Epithelial cell of proximal tubule (primary cell): ENCODE measurements at places on chromosomes 11 and 22. TPM values are rescaled to one million over a fixed set of nuclear protein-coding genes. Genes with fewer than 3 reads are reported as not detected.

DNA sequence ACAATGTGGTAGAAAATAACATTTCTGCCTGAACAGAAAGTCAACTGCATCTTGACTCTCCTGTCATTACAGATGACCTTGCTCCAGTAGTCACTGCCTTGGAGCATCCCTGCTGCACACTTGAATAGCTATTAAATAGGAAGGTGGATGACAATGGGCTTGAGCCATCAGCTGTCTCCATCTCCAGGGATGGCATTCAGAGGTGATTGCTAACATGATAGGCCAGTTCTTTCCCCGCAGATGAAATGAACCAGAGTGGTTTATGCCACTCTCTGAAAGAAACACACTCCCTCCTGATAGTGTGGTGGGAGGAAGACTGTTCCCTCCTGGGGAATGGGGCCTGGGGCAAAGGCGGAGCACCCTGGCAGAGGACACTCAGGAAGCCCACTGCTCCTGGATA, 57.1 kb upstream of the OLFML1 start:
- no peak for DNase-seq

JAM3 gene
- total RNA-seq: 22.0 and 24.2 TPM in 2 replicates

GRCh38 chr11:119362741-119363080, 16.2 kb upstream of the MFRP start:
- DNase-seq: no peak

DNA sequence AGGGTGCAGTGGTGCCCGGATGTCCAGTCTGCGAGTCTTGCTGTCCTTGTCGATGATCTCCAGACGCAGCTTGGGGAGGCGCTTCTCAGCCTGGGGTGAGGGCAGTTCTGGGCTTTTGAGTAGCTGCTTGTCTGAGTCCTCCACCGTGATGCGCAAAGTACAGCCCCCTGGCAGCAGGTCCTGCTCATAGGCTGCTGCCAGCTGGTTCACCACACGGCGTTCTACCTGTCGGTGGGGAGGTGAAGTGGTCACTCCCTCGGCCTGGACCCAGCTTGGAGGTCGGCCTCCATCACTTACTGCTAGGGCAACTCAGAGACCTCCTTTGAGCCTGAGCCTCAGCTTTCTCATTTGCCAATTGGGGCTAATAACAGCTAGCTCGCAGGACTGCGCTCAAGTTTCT, 49.4 kb upstream of the PHOX2A start:
- DNase-seq: no peak

DNA sequence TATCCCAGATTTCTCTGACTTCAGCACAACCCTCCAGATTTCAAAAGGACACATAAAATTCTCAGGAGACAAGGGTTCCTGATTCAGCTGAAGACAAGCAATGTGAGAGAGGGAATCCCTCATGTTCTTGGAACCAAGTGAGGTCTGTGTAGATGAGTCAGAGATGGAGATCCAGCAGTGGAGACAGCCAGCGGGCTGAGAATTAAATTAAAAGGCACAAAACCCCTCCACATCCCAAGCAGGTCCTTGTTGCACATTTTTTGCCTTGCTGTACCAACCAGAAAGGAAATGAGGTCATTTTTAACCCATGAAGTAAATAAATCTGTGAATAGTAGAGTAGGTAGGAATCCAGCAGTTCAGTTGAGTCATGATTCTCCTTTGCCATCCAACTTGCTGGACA, 9.7 kb downstream of the MTNR1B start:
- DNase-seq: no peak

- no peak for DNase-seq
Observed at GRCh38 chr22:50548921-50549790, 3.5 kb downstream of the KLHDC7B start.

DNA sequence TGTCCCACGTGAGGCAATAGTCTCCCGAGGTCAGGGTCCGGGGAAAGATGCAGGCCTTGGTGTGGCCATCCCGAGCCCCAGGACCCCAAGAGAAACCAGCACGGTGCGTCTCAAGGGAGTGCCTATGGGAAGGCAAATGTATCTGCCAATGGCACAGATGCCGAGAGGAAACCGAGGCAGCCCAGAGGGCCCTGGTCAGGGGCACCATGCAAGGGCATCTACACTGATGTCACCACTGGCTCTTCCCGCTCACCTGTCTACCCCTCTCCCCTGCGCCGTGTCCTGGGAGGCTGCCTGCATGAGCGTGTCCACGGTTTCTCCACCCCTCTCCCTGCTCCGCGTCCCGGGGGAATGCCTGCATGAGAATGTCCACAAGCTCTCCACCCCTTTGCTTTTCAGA, 1318.8 kb downstream of the TBC1D22A start:
- no peak for DNase-seq

- no peak for DNase-seq
Observed at GRCh38 chr11:16917941-16918340, 96.3 kb downstream of the PLEKHA7 start.

SMTNL1 gene
- not detected in 2 replicates for total RNA-seq

- no peak for DNase-seq
Observed at GRCh38 chr11:119144825-119145486, 3.9 kb upstream of the ABCG4 start.

LIPT2 gene
- total RNA-seq: 7.1 and 8.8 TPM in 2 replicates

DNA sequence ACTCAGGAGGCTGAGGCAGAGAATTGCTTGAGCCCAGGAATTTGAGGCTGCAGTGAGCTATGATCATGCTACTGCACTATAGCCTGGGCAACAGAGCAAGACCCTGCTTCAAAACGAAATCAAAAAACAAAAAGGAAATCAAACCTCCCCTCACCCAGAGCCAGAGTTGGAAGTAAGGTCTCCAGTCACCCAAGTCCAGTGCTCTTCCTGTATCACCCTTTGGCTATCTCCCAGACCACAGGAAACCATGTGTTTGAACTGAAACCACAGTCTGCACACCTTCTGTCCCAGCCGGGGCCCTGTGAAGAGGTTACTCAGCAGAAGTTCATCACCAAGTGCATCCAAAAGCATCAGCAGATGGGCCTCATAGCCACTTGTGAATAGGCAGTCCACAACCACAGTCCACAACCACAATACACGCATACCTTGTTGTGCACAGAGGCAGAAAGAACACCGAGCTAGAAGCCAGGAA, 4.6 kb downstream of the MYH9 start:
- peak; percentile 76 for DNase-seq

GRCh38 chr11:10453261-10453660, 1.8 kb upstream of the AMPD3 start:
- DNase-seq: no peak

DNA sequence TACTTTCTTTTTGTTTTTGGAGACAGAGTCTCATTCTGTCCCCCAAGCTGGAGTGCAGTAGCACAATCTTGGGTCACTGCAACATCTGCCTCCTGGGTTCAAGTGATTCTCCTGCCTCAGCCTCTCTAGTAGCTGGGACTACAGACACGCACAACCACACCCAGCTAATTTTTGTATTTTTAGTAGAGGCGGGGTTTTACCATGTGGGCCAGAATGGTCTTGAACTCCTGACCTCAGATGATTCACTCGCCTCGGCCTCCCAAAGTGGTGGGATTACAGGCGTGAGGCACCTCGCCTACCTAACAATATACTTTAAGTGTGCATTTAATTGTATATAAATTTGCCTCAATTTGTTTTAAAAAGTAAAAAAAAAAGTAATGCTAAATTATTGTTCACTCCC, 38.4 kb downstream of the GRK3 start:
- DNase-seq: no peak

DNA sequence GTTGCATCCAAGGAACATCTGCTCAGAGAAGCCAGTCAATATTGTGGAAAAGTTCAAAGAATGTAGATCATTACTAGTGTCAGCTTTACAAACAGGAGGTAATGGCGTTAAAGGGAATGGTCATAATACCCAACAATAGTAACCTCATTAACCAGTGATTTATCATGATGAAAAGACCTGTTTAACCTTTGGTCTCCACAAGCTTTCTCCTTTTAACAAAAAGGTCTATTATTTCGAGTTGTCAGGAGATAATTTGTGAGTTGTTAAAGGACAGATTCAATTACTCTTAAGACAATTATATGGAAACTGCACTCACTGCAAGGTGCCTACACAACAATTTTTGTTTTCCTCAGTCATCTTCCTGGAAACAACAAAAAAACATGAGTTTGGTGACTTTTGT, 73.8 kb upstream of the HTATIP2 start:
- no peak for DNase-seq

C11orf58 gene
- total RNA-seq: 153 and 166 TPM in 2 replicates

SCO2 gene
- 1.4 TPM in 1 of 2 replicates, not detected in the other for total RNA-seq

DNA sequence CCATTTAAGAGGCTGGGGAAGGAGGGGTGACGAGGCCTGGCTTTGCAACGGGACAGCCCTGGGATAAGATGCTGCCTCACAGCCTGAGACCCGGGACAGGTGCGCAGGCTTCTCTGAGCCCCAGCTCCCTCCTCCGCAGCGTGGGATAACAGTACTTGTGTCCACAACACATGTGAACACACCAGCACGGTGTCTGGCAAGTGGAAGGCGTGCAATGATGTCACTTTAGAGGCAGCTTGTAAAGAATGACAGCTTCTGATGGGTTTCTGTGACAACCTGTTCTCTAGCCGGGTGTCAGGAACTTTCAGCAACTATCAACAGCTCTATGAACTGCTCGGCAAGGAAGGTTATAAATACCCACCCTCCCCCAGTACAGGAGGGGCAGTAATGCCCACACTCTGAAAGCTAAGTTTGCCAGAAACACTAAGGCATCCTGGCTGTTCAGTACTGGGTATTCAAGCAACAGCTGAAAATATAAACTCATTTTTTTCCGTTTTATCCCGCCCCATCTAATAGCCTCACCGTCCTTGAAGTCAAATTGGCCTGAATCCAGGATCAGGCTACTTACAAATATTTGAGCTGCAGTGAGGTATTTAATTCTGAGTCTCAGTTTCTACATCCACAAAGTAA, 59.7 kb downstream of the MYH9 start:
- no peak for DNase-seq

GRCh38 chr22:36640106-36640672, 63.4 kb downstream of the CACNG2 start:
- no peak for DNase-seq

PLEKHB1 gene
- 2.5 and 4.6 TPM in 2 replicates for total RNA-seq

TALDO1 gene
- total RNA-seq: 332 and 365 TPM in 2 replicates

DNA sequence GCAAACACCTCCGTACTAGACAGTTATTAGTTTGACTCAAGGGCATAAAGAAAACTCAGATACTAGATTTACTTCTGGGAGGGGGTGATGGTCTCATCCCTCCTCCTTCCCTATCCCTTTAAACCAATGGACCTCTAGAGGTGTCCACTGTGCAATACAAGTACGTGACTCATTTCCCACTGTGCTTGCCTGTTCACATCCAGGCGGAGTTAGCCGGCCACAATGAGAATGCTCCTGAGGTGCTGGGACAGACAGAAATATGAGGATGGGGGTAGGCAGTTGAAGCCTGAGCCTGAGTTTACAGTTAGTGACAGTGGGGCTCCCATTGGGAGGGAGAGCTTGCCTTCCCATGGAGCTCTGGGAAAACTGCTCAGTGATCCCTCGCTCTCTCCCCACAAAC, 8.4 kb upstream of the PMM1 start:
- no peak for DNase-seq

- DNase-seq: no peak
Observed at GRCh38 chr22:36544107-36544620, 15.2 kb upstream of the EIF3D start.

OR6A2 gene
- total RNA-seq: 0.07 TPM in 1 of 2 replicates, not detected in the other

DNA sequence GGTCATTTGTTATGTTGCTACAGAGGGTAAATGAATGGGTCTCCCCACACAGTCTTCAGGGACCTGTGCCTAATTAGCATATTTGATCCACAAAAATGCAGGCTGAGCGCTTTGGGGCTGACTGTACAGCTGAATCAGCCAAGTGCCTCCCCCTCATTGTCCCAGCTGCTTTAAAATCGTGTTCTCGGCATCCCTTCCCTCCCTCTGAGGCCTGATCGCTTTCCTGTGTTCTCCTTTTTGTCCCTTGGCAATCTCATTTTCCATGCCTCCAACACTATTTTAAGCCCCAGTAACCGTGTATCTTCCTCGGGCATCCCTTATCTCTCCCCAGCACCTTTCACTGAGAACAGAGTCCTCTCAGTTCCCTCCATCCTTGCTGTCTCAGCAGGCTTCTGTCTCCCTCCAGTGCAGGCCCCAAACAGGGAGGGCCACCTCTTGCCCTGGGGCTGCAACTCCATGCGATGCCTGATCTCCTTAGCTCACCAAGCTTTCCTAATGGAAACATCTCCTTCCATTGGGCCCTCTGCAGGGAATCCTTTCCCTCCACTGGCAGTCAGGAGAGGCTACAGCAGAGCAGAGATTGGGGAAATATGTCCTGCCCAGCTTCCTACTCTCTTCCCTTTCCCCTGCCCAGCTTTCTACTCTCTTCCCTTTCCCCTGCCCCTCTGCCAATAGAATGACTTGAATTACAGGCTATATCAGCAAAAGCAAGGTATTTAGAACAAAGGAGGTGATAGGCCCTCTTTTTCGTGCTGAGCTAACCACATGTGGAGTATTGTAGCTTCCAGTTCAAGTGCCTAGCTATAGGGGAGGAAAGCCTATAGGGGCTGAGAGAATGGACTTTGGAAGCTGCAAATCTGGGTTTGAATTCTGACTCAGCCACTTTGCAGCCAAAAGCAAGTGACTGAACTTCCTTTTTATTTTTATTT, 13.8 kb downstream of the UQCR10 start:
- DNase-seq: no peak

- no peak for DNase-seq
Observed at GRCh38 chr11:46674463-46675287, 25.7 kb downstream of the ARHGAP1 start.

- DNase-seq: peak; percentile 93
Observed at GRCh38 chr11:73866586-73866996, 10.1 kb downstream of the COA4 start.

MAJIN gene
- total RNA-seq: not detected in 2 replicates

DNA sequence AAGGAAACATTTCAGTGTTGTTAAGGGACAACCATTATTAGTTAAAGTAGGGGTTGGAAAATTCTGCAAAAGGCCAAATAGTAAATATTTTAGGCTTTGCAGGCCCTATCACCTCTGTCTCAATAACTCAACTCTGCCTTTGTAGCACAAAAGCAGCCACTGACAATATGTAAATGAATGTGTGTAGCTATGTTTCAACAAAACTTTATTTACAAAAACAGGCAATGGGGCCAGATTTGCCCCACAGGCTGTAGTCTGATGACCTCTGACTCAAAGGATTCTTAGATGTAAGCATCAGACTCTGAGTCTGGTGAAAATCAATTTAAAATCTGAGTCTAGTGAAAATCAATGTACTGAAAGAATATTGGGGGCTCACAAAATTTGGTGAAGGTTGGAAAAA, 50.3 kb downstream of the PAK1 start:
- no peak for DNase-seq

DNA sequence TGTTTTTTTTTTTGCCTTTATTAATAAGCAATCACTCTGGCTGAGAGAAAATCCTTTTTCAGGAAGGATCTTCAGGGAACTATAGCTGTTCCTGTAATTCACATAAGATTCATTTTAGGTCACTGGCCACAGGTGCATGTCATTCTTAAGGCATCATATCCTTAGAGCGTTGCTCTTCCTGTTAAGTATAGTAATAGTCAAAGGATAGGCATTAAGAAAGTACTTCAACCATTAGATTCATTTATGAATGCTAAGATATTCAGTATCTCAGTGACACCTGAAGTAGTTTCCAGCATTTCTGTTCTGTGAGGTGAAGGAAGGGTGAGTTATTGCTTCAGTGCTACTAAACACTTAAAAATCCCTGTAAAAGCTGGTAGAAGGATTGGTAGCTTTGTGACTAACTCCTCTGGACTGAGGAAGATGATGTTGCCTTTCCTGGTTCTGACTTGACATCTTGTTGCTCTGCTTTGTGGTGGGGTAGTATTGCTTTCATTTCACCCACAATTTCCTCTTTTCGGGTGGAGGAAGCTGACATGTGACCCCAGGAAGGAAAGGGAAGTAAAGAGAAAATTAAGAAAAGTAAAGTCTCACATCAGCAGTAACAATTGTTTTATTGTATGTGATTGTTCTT, 34.7 kb downstream of the RNF169 start:
- DNase-seq: peak; percentile 33

GRCh38 chr11:131064373-131064991, 148.2 kb upstream of the SNX19 start:
- no peak for DNase-seq
